ENCODE measurements at places on chromosomes 3 and 15. TPM values are rescaled to one million over a fixed set of nuclear protein-coding genes. Genes with fewer than 3 reads are reported as not detected.

Gene PLA2G4E
- total RNA-seq = not detected

Gene WDR49
- 7.5 TPM for total RNA-seq

Gene MITF
- 18.3 TPM for total RNA-seq

Gene NPAP1
- 0.85 TPM for total RNA-seq

Gene FURIN
- total RNA-seq = 43.5 TPM

Gene TM6SF1
- 15.3 TPM for total RNA-seq

Gene SPSB4
- total RNA-seq = 2.7 TPM

Gene CD80
- total RNA-seq = 0.24 TPM

Gene RAB11A
- 174 TPM for total RNA-seq

Gene TRANK1
- 73.1 TPM for total RNA-seq

Gene CELF6
- total RNA-seq = 21.6 TPM

Gene MASP1
- total RNA-seq = 16.6 TPM

Gene GPR160
- 3.6 TPM for total RNA-seq

Gene CTNNB1
- 213 TPM for total RNA-seq

Gene TRH
- 1.9 TPM for total RNA-seq

Gene AHSG
- not detected for total RNA-seq

Gene PPP2R3A
- 12.3 TPM for total RNA-seq

Gene NAA80
- 13.5 TPM for total RNA-seq

Gene TRA2B
- 74.9 TPM for total RNA-seq

Gene LINGO1
- 84.0 TPM for total RNA-seq

Gene RPL39L
- total RNA-seq = 6.9 TPM

Gene TRIM69
- 47.9 TPM for total RNA-seq

Gene ARHGEF26
- total RNA-seq = 12.8 TPM

Gene TPRG1
- 2.9 TPM for total RNA-seq

Gene CPOX
- total RNA-seq = 46.9 TPM

Gene ARGFX
- total RNA-seq = 0.69 TPM

Gene TTLL13
- 0.60 TPM for total RNA-seq

Gene SRP14
- total RNA-seq = 209 TPM

Gene SCN11A
- total RNA-seq = 0.93 TPM

Gene PRC1
- total RNA-seq = 17.0 TPM

Gene THPO
- total RNA-seq = 4.7 TPM

Gene SKOR1
- 1.9 TPM for total RNA-seq

Gene PRSS50
- not detected for total RNA-seq

Gene CYP19A1
- not detected for total RNA-seq

Gene LYZL4
- 0.60 TPM for total RNA-seq

Gene FBXL2
- total RNA-seq = 52.1 TPM

Gene DNAJC13
- total RNA-seq = 32.7 TPM

Gene KLHL6
- 1.1 TPM for total RNA-seq

Gene FBXO40
- 1.5 TPM for total RNA-seq

Gene PRTG
- 2.1 TPM for total RNA-seq

Gene ZBED2
- total RNA-seq = not detected

Gene VIPR1
- 51.6 TPM for total RNA-seq

Gene GAP43
- total RNA-seq = 417 TPM

Gene FGF12
- total RNA-seq = 116 TPM

Gene RAD54L2
- 30.0 TPM for total RNA-seq

Gene TTLL3
- 81.9 TPM for total RNA-seq

Gene GRIP2
- total RNA-seq = 26.2 TPM

Gene CLEC3B
- 17.8 TPM for total RNA-seq

Gene ZNF860
- 0.75 TPM for total RNA-seq

Gene NDN
- 58.7 TPM for total RNA-seq

Gene CCDC39
- 3.2 TPM for total RNA-seq

Gene FNDC3B
- 46.1 TPM for total RNA-seq

Gene TUBGCP5
- total RNA-seq = 38.4 TPM

Gene CACNA1D
- total RNA-seq = 95.5 TPM

Gene ALG1L2
- 5.5 TPM for total RNA-seq

Measured in dorsolateral prefrontal cortex (tissue), 122 donors.